MG63 (cell line): ENCODE measurements at places on chromosomes 2 and 18. TPM values are rescaled to one million over a fixed set of nuclear protein-coding genes. Genes with fewer than 3 reads are reported as not detected.

Gene SLC4A3
- total RNA-seq: 3.0 and 4.9 TPM in 2 replicates

Gene PSMA8
- total RNA-seq: 0.23 TPM in 1 of 2 replicates, not detected in the other

DNA sequence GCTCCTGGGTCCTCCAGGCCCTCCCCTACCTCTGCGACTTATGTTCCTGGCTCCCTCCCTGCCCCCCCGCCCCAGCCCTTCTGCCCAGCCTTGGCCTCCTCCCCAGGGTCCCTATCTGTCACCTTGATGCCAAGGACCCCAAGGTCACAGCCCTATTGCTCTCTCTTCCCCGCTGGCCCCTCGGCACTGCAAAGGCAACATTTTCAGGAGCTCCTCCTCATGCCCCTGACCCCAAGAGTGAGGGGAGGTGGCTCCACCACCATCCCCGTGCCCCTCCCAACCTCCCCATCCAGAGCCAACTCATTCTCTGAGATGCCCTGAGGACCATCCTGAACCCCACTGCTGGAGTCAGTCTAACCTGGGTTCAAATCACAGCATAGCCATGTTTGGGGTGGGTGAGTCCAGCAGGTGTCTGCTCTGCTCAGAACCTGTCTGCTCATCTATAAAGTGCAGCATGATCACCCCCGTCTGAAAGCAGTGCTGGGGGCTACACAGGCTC is 11.7 kb downstream of the LIMS2 start:
- DNase-seq: no peak

DNA sequence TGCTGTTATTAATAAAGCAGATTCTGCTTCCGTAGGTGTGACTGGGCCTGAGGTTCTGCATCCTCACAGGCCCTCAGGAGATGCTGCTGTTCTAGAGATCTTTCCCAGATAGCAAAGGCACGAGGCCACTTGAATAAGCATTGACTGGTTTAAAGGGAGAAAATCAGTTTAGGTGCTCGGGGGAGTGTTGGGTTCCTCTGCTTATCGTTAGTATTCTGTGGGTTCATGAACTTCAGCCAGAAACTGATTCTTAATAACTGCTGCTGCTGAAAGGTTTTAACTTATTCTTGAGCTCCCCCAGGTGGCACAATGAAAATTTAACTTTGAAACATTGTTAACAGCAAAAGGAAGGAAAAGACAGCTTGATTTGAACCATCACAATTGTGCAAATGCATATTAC is 56.9 kb downstream of the ITGA6 start:
- no peak for DNase-seq

- no peak for DNase-seq
Measured at GRCh38 chr2:168165397-168165796, 82.0 kb downstream of the STK39 start.
